ENCODE measurements at places on chromosomes 16 and 17. TPM values are rescaled to one million over a fixed set of nuclear protein-coding genes. Genes with fewer than 3 reads are reported as not detected.

DNA sequence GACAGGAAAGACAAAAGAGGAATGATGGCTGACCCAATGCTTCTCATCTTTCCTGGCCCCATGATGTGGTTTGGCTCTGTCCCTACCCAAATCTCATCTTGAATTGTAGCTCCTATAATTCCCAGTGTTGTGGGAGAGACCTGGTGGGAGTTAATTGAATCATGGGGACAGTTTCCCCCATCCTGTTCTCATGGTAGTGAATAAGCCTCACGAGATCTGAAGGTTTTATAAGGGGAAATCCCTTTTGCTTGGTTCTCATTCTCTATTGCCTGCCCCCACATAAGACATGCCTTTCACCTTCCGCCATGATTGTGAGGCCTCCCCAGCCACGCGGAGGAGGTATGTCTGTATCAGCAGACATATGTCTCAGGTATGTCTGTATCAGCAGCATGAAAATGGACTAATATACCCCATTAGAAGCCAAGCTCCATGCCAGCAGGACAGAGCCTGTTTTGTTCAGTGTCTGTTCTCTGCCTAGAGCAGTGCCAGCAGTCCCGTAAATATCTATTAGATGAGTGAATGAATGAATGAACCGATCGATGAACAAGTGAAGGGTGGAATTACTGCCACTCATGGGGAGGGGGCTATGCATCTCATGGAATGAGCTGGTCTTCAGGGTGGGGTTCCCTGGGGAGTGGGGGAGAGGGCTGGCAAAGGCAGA lies 304.4 kb downstream of the SOX9 start:
- no peaks in the 10 kb centered on the region for H3K36me3 ChIP-seq
- H3K4me3 ChIP-seq = no peak overlapping the region
- DNase-seq = no peak

GRCh38 chr16:53142823-53143568 lies 88.2 kb downstream of the CHD9 start:
- H3K4me1 ChIP-seq = peaks cover 9% of the 10 kb centered on the region
- no peak overlapping the region for H3K27ac ChIP-seq
- DNase-seq = no peak
- no peaks in the 10 kb centered on the region for H3K36me3 ChIP-seq

The SCNN1G gene
- not detected for total RNA-seq

The NCBP3 gene
- total RNA-seq = 28.8 TPM

All from thoracic aorta (tissue), 2 donors.